Renal pelvis (tissue), 12 donors: ENCODE measurements at places on chromosomes 16 and 17. TPM values are rescaled to one million over a fixed set of nuclear protein-coding genes. Genes with fewer than 3 reads are reported as not detected.

NPIPA7 gene
- polyA plus RNA-seq: 34.8 TPM

C17orf50 gene
- polyA plus RNA-seq: not detected

KCNJ2 gene
- 1.9 TPM for polyA plus RNA-seq

COG8 gene
- polyA plus RNA-seq: 32.3 TPM

TP53TG3C gene
- polyA plus RNA-seq: not detected

CBX2 gene
- 24.3 TPM for polyA plus RNA-seq

COPRS gene
- polyA plus RNA-seq: 40.7 TPM

USP43 gene
- 8.9 TPM for polyA plus RNA-seq

SSTR5 gene
- polyA plus RNA-seq: 0.16 TPM

SOCS3 gene
- 8.4 TPM for polyA plus RNA-seq

TNFRSF17 gene
- not detected for polyA plus RNA-seq

WNT9B gene
- polyA plus RNA-seq: 17.9 TPM

MYH3 gene
- polyA plus RNA-seq: 8.4 TPM

MAP3K3 gene
- 32.4 TPM for polyA plus RNA-seq
